ENCODE measurements at places on chromosomes 4 and X.
A peak's percentile ranks its signal among the peaks of the same experiment; 100 is the strongest.

DNA sequence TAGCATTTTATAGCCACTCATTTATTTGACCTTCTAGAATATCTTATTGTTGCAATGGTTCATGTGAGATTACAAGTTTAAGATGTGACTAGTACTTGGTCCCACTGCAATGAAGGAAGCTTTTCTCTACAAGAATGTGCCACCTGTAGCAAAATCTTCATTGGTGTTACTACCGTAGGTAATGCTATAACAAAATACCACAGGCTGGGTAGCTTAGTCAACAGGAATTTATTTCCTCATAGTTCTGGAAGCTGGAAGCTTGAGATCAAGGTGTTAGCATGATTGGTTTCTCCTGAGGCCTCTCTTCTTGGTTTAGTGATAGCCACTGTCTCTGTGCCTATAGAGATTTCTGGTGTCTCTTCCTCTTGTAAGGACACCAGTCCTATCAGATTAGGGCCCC, 441.0 kb downstream of the GPM6A start:
- DNase-seq, result no peak

GRCh38 chr4:96073461-96073860, 233.6 kb downstream of the PDHA2 start:
- DNase-seq, result no peak

DNA sequence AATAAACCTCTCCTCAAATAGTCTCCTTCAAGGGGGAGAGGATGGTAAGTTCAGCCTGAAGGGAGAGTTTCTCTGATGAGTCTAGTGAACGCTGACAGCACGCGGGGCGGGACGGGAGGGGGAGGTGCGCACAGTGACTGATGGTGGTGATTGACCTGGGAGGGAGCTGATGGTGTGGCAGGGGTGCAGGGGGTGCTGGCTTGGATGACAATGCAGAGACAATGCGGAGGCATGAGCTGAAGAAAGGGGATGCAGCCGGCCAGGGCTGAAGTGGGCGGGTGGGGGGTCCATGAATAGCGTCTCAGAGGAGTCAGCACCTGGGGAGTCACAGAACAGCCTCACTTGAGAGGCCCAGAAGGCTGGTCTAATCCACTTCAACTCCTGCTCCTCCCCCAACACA, 142.5 kb upstream of the PJA1 start:
- DNase-seq, result no peak

DNA sequence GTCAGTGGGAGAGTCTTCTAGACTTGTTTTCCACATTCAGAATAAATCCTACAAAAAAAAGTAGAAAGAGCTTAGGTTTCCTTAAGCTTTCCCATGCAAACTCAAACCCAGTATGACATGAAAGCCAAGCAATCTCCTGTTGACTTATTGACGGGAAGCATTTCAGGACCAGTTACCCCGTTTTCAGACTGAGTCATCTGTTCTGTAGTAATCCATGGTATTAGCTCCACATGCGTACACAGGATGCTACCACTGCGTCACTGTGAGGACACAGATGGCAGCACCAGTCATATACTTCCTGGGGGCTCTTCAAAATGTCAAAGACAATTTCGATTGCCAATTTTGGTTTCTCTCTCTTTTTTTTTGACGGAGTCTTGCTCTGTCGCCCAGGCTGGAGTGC, 224.9 kb upstream of the MAD2L1 start:
- DNase-seq, result no peak

GRCh38 chr4:4541040-4541631, 712 bp downstream of the STX18 start:
- peak; percentile 46 for DNase-seq

GRCh38 chr4:154610582-154610981, 1.9 kb downstream of the FGG start:
- no peak for DNase-seq

DNA sequence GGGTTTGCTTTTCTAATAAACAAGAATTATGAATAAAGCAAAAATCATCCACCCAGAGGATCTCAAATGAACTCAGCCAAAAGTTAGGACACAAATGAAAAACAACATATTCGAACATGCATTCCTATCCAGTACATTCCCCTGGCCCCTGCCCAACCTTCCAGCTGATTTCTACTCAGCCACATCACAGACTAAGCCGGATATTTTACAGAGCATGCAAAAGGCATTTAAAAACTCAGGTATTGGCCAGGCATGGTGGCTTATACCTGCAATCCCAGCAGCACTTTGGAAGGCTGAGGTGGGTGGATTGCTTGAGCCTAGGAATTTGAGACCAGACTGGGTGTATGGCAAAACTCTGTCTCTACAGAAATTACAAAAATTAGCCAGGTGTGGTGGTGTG, 54.6 kb downstream of the RELL1 start:
- DNase-seq, result no peak

DNA sequence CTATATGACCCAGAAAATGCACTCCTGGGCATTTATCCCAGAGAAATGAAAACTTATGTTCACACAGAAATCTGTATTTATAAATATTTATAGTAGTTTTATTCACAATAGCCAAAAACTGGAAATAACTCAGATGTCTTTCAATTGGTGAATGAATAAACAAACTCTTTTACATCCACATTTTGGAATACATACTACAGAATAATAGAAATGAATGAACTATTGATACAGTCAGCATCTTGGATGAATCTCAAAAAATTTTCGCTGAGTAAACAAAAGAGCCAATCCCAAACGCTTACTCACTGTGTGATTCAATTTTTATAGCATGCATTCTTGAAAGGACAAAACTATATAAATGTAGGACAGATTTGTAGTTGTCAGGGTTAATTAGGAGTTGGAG, 75.1 kb upstream of the HTR2C start:
- DNase-seq, result no peak

- no peak for DNase-seq
These were observed 672 bp downstream of the PGM2 start for GRCh38 chr4:37827030-37827685.

DNA sequence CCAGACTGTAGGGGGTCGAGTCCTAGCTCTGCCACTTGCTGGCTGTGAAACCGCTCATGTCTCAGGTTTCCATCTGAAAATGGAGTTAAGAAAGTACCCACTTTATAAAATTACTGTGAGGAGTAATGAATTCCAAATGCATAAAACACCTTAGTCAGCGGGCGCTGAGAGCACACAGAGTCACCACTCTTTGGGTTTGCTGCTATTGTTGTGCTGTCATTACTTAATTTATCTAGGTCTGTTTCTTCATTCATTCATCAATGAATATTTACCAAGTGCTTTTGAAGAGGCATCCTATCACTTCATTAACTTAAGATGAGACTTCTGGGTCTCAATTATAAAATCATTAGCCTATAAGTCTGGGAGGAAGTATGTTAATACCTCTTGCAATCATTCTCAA, 317.3 kb downstream of the FBXW7 start:
- DNase-seq, result no peak

DNA sequence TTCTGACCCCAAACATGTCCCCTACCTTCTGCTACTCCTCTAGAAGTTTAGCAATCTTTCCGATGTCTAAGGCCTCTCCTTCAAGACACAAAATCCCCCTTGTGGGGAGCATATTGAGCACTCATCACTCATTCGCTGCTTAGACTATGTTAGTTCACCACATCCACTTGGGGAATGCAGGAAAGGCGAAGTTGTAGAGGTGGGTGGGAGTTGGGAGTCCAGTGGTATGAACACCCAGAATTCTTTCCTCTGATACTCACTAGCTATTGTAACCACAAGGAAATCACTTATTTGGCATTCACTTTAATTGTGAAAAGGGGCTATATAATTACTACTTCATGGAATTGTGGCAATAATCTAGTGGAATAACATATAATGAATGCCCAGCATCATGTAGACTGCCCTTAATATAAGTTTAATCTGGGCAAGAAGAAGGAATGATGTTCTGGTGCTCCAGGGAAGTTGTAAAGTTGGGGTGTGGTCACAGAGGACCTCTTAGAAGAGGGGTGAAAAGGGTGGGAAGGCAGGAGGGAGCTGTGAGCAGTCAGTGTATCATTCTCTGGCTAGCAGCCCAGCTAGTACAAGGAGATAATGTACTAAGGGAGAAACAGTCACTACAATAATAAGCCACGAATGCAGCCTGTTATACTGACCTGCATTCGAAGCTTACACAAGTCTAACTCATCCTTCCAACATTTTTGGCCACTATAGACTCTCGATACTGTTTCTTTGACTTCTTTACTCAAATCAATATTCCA, 468.2 kb upstream of the DIPK2B start:
- DNase-seq, result no peak

All from GM12864 (cell line).